ENCODE measurements at places on chromosomes 3 and 15.

- DNase-seq = no peak
Observed at GRCh38 chr15:36331531-36332275, 247.7 kb upstream of the CDIN1 start.

GRCh38 chr3:33989229-33989628, 190.8 kb downstream of the PDCD6IP start:
- DNase-seq = no peak

- DNase-seq = no peak
Observed at GRCh38 chr3:70506775-70507174, 194.3 kb upstream of the MDFIC2 start.

- no peak for DNase-seq
Observed at GRCh38 chr3:57840473-57840872, 84.4 kb downstream of the SLMAP start.

DNA sequence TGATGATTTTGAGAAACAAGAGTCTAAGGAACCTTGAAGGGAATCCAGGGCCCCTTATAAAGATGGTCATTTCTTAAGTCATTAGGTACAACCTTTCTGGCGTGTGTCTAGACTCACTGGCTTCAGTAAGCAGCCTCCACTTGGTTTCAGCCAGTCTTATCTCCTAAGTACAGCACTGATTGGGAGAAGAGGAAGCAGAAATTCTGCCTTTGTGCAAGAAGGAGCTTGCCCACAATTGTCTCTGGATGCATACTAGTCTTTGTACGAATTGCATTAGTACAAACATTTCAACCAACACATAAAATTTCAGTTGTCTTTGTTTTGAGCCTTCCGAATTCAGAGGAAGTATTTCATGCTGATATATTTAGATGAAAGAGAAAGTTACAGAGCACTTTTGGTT, 139.4 kb downstream of the SLCO3A1 start:
- no peak for DNase-seq

DNA sequence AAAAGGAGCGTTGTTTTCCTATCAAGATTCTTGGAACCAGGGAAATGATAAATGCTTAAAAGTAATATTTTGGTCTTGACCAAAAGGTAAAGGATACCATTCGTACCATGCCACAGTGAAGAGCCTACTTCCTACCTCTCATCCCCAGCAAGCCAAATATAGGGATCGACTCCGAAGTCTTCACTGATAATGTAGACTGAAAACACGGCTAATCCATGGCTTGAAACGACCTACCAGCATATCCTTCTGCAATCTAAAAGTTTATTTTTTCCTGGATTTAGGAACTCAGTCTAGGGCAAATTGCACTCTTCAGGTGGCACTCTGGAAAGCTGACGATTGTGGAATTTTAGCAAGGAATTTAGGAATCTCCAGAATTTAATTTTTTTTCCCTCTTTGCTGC, 1.9 kb upstream of the SEMA6D start:
- DNase-seq = no peak

GRCh38 chr3:187403768-187404288, 35.6 kb downstream of the RTP4 start:
- no peak for DNase-seq

- no peak for DNase-seq
Observed at GRCh38 chr15:32831485-32831884, 113.7 kb downstream of the GREM1 start.

DNA sequence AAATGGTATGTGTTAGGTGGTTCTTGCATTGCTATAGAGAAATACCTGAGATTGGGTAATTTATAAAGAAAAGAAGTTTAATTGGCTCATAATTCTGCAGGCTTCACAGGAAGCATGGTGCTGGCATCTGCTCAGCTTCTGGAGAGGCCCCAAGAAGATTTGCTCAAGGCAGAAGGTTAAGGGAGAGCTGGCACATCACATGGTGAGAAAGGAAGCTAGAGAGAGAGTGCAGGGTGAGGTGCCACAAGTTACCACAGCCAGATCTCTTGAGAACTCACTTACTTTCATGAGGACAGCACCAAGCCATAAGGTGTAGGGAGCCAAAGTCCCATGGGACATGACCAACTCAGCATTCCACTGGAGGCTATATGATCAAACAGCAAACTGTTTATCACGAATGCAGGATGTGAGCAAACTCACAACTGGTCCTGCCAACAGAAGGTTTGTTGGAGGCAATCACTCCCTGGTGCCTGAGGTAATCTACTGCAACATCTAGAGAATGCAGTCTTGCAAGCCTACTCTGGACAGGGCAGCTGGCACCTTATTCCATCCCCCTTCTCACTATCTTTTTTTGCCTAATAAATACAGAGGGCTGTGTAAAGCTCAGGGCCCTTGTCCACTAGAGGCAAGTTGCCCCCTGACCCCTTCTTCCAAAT, 28.1 kb upstream of the CCR2 start:
- no peak for DNase-seq

DNA sequence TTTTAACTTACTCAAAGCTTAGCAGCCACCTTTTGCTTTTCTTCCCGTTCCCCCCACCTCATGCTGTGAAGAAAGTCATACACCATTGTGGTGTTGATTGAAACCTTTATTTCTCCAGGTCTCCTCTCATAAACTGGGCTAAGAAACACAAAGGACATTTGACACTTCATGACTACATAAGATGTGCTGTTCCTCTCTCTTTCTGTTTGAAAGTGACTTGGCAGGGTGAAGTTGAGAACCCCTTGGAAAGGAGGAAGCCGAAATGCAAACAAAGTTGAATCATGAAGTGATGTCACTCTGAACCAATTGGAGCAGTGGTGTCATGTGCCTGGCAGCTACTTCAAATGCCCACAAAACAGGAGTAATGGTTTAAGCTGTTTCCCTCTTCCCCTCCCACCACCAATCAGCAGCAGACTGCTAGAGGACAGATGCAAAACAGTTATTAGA, 174.7 kb downstream of the IGF1R start:
- no peak for DNase-seq
